HFFc6 (cell line): ENCODE measurements at places on chromosomes 7 and 10.

DNA sequence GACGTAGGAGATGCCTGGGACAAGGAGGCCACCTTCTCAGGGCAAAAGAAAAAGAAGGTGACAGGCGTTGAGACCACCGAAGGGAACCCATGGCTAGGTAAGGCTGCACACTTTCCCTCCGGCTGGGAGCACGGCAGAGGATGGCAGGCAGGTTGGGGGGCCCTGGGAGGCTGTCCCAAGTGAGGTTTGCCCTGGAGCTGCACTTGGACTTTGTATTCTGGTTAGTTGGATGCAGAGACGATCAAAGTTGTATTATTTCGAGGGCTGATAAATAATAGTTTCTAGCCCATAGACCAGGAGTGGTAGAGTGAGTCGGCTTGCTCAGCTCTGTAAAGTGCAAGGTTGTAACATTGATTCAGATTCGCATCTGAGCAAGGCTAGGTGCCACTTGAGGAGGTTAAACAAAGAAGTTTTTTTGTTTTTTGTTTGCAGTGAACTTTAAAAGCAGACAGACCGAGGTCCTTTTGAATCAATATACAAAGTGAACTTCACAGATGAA is 608 bp downstream of the ENTPD7 start:
- DNase-seq, result no peak

DNA sequence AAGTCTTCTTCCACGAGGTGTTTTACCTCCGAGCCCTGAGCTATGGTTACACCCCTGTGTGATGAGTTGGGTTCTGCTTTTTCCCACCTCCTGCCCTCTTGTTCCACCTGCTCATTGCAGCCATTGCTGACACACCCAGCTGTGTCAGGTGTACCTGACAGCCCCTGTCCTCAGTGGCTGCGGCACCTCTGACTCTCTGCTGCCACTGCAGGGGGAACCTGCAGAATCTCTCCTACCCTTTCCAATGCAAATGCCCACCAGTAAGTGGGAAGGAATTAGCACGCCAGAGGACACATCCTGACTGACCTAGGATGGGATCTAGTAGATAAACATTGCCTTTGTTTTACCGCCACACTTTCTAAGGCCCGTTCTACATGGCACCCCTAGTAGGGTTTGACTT is 600.9 kb upstream of the MKI67 start:
- DNase-seq, result no peak

GRCh38 chr7:46202379-46202778 is 281.3 kb upstream of the IGFBP3 start:
- DNase-seq, result peak; percentile 49

DNA sequence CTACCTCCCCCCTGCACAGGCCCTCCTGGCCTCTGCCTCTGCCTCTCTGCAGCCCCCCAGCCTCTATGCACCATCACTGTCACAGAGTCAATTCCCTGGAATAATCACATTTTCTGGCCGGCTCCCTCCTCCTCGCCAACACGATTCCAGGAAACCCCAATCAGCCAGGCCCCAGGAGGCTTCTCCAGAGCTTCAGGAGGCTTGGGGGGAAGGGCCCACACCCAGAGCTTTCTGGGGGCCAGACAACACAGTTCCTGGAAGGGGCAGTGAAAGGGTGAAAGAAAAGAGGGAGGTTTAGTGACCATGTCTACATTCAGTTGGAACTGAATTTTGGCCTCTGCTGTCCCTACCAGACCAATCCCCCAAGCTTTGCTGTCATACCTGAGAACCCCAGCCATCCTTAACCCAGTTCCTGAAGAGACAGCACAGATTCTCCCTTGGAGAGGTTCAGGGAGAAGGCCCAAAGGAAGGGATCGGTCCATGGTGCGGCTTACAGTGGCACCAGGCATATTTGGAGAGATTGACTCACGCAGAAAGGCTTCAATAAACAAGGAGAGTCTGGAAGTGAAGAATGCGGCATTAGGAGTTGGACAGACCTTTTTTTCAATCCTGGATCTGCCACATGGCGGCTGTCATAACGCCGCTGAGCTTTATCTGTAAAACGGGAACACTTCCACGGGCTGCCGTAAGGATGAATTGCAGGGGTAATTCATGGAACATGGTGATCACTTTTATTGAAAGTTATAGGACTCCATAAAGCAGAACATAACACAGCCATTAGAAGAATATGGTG is 89.0 kb downstream of the NEURL1 start:
- DNase-seq, result no peak

- DNase-seq, result no peak
Measured at GRCh38 chr10:63752318-63752717, 231.1 kb downstream of the REEP3 start.

GRCh38 chr10:60338786-60339185 is 50.9 kb downstream of the ANK3 start:
- DNase-seq, result no peak

DNA sequence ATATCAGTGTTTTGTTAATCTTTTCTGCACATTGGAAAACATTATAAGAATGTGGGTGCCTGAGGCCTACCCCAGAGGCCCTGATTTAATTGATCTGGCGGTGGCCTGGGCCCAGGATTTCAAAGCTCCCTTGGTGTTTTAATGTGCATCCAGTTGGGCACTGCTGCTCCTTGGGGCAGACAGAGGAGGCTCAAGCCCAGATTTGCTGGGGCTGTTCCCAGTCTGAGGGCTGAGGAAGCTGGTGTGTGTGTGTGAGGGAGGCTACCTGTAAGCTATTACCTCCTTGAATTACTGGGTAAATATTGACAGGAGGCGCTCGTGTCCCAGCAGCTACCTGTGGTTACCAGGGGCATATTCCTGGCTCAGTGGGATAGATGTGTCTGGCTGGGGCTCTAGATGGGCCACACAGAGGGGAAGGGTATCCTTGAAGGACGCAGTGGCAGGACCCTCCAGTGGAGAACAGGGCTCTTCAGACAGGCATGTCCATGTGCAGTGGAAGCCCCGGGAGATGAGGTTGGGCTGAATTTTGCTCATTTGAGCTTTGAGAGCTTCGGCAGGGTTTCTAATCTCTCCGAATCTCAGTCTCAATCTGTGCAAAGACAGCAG is 975.4 kb upstream of the ZNF722 start:
- DNase-seq, result no peak

GRCh38 chr7:136114966-136115762 is 138.0 kb upstream of the MTPN start:
- peak; percentile 25 for DNase-seq

DNA sequence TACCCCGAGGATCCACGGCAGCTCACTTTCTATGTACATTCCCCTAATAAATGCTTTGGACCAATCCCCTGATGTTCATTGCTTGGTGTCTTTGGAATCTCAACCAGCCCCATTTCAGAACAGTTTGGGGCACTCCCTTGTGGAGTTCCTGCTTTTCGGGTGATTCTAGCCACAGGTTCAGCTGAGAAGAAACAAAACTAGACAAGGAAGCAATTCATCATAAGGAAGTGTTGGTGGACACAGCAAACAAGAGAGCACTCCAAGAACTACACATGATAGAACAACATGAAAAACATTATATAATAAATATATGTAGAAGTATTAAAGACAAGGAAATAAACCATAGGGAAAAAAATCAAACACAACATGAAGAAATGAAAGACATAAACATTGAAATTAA is 6.0 kb upstream of the CCDC136 start:
- no peak for DNase-seq

DNA sequence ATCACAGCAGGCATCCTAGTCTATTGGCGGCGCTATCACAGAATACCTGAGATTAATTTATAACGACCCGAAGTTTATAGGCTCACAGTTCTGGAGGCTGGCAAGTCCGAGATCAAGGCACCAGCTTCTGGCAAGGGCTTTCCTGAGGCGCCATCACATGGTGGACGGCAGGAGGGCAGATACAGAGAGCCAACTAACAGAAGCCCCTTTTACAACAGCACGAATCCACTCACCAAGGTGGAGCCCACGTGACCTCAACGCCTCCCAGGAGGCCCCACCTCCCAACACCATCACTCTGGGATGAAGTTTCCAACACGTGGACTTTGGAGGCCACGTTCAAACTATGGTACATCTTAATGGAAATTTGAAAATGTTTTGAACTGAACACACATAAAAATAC is 255.3 kb downstream of the ELFN1 start:
- no peak for DNase-seq

DNA sequence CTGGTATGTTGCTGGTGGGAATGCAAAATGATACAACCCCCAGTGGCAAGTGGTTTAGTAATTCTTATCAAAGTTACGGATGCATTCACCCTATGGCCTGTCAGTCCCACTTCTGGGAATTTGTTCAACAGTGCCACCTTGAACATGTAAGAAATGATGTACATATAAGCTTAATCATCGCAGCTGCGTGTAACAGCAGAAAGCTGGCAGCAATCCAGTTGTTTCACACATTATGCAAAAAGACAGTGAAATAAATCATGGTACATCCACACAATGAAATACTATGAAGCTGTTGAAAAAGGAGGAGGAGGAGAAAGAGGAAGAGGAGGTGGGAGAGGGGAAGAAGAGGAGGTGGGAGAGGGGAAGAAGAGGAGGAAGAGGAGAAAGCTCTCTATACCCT is 76.2 kb upstream of the MYL10 start:
- DNase-seq, result no peak

- DNase-seq, result no peak
Measured at GRCh38 chr7:141157138-141157765, 83.4 kb downstream of the TMEM178B start.
